Activated CD4-positive, CD25-positive, alpha-beta regulatory T cell treated with anti-CD3 and anti-CD28 coated beads, Interleukin-2, amount 50 U/mL, for 24 hours (primary cell): ENCODE measurements at places on chromosomes 16 and 17.

GRCh38 chr17:65855245-65855644, 293.8 kb upstream of the AXIN2 start:
- no peak for ATAC-seq

DNA sequence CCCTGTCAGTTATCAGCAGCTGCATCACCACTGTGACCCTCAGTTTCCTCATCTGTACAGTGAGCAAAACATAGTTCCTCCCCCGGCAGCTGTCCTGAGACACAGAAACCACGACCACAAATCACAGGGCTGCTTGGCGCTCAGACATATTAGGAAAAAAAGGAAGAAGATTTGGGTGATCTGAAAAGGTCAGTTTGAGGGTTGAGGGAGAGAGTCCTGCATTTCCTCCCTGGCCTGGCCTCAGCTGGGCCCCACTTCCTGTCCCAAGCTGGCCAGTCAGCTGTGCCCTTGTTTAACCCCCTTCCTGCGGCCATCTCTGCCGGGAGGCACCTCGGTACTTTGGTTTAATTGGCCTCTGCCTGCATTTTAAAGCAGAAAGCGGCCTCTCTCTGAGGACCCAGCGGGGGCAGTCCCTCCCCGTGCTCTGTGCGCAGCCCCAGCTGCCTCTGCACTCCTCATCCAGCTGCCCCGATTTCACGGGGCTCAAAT, 24.0 kb upstream of the CIBAR2 start:
- no peak for ATAC-seq

- ATAC-seq: no peak
Observed at GRCh38 chr17:27579304-27579703, 51.7 kb upstream of the LGALS9 start.

GRCh38 chr16:49340466-49340865, 33.1 kb upstream of the C16orf78 start:
- no peak for ATAC-seq

GRCh38 chr17:40113907-40114245, 7.9 kb upstream of the MSL1 start:
- ATAC-seq: no peak

DNA sequence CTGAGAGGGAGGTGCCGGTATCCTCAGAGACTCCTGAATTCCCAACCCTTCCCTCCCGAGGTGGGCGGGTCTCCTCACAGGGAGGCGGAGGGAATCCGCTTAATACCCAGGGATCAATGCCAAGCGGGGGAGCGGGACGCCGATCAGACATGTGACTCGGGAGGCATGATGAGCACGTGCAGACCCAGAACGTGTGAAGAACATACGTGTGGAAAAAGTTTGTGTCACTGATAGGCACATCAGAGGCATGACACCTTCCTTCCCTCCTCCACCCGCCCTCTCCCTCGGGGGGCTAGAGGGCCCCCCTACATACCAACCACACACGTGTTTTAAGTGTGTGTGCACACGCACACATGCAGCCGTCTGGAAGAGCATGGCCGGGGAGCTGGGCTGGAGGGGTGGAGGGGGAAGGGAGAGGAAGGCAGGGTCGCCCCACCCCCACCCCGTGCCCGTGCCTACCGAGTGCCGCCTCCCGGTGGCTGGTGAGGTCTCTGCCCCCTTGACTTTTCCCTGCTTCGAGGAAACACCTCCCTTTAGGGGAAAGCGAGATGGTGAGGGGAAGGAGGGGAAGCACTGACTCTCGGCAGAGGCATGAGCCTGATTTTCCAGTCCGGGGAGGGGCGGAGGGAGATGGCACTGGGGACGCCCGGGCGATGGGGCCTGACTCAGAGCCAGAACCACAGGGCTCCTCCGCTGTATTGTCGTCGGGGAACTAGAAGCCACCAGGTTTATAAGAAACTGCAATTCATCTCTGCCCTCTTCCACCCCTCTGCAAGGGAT, 12.1 kb upstream of the TBX21 start:
- ATAC-seq: peak; percentile 77

- no peak for ATAC-seq
Observed at GRCh38 chr16:11843206-11843605, 8.1 kb downstream of the RSL1D1 start.

DNA sequence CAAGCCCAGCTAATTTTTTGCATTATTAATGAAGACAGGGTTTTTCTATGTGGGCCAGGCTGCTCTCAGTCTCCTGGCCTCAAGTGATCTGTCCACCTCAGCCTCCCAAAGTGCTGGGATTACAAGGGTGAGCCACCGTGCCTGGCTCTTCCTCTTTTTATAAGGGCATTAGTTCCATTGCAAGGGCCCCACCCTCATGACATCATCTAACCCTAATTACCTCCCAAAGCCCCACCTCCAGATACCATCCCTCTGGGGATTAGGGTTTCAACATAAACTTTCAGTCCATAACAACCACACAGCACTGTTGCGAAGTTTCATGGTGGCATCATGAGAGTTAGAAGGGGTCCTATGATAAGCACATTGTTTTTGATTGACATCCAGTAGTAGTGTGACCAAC, 277.7 kb downstream of the GRIN2A start:
- no peak for ATAC-seq

GRCh38 chr17:4733073-4733531, 1.9 kb downstream of the MED11 start:
- no peak for ATAC-seq

DNA sequence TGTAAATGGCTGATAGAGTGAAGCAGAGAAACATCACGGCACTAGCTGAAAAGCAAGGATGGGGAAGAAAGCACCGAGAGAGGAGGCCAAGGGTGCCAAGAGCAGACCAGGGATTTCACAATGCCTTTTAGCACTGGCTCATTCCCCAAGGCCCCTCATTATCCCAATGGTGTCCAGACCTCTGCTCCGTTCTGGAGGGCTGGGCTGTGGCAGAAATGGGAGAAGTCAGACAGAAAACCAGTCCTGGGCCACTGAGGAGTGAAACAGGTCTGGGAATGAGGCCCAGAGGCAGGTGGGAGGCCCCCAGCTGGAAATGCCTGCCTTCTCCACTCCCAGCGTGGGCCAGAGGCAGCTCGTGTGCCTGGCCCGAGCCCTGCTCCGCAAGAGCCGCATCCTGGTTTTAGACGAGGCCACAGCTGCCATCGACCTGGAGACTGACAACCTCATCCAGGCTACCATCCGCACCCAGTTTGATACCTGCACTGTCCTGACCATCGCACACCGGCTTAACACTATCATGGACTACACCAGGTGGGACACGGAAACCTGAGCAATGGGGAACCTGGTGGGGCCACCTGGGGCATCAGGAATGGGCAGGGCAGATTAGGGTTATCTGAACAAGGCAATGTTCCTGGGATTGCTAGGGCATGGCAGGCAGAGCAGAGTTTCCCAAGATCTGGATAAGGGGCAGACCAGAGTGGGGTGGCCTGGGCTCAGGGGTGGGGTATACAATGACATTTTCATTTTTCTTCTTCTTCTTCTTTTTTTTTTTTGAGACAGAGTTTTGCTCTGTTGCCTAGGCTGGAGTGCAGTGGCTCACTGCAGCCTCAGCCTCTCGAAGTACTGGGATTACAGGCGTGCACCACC, 20.3 kb downstream of the ANKRD40 start:
- no peak for ATAC-seq

DNA sequence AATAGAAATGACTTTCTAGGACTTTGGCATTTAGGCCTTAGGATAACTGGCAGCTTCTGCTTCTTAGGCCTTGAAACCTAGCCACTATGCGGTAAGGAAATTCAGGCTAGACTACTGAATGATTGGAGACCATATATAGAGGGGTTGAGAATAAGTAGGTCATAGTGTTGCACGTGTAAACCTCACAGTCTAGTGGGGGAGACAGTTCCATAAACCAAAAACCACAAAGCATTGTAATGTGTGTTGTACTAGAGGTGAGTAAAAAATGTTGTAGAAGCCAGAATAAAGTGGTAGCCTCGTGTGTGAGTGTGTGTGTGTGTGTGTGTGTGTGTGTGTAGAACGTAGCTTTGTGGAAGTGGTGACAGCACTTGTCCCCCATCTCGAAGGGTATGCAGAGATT, 188.5 kb downstream of the MAP2K6 start:
- no peak for ATAC-seq

DNA sequence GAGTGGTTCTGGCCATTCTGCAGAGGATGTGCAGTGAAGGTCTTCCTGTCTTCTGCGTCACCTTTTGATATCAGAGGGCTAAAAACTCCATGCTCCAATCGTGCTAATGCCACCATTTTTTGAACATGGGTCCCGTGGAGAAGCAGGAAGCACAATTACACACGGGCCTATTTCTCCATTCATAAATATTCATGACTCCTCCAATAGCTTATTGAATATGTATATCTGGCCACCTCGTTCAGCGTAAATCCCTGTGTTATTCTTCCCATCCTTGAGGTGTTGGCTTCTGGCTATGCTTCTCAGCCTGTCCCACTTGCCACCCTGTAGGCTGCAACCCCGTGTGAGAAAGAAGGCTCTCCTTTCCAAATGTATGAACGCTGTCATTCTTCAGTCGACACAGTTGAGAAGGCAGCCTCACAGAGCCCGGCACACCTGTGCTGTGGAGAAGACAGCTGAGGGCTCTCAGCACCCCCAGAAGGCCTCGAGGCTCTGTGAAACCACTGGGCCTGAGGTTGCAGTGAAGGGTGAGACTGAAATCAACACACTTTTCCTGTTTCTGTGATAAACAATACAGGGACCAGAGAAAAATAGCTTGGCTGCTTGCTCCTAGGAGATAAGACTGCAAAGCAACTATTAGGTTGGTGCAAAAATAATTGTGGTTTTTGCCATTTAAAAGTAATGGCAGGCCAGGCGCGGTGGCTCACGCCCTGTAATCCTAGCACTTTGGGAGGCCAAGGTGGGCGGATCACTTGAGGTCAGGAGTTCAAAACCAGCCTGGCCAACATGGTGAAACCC, 4.9 kb upstream of the ANKRD40CL start:
- ATAC-seq: no peak

DNA sequence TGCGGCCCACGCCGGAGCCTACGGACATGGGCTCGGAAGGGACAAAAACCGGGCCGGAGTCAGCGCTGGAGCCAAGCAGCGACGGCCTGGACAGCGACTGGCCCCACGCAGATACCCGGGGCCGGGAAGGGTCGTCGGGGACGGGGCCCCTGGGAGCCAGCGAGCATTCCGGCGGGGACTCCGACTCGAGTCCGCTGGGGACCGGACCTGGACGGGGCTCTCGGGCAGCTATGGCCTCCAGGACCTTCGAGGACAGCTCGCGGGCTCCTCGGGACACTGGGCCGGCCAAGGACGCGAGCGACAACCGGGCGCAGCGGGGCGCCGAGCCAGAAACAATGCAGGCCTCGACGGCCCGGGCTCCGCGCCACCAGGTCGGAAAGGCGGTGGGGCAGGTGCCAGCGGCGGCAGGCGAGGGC, 1.0 kb downstream of the MYO15B start:
- ATAC-seq: peak; percentile 15

GRCh38 chr16:17984810-17985209, 351.7 kb downstream of the NPIPA8 start:
- ATAC-seq: no peak

DNA sequence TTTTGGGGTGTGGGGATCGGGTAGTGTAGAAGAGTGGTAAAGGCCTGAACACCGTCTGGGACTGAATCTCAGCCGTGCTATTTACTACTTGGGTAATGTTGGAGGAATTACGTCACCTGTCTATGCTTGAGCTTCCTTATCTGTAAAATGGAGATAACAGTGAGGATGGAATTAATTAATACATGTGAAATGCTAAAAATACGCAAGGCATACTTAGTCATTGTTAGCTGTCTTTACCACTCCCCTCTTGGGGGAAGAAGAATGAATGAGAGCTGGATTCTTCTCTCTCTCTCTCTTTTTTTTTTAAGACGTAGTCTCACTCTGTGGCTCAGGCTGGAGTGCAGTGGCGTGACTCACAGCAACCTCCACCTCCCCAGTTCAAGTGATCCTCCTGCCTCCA, 41.1 kb upstream of the TANGO6 start:
- no peak for ATAC-seq

DNA sequence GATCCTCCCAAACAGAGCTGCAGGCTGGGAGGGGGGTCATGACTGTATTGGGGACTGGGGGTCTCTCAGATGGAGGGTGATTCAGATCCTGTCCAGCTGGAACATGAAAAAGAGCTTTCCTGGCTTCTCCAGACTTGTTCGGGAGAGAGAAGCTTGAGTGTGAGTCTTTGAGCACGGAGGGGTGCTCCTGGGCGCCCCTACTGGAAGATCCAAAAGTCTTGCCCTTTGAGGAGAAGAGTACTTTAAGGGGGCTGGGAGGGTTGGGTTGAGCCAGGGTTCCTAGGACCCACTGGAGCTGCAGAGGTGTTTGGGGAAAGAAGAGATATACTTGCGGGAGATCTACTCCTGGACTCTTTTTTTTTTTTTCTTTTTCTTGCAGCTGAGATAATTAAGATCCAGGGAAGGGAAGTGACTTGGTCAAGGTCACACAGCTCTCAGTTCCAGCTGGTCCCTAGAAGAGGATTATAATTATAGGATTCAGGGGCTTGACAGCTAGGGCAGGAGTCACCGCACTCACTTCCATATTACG, 8.4 kb downstream of the RARA start:
- no peak for ATAC-seq

GRCh38 chr16:80309178-80309577, 231.6 kb upstream of the DYNLRB2 start:
- no peak for ATAC-seq

GRCh38 chr16:1713331-1713730, 7.3 kb downstream of the MAPK8IP3 start:
- ATAC-seq: no peak

DNA sequence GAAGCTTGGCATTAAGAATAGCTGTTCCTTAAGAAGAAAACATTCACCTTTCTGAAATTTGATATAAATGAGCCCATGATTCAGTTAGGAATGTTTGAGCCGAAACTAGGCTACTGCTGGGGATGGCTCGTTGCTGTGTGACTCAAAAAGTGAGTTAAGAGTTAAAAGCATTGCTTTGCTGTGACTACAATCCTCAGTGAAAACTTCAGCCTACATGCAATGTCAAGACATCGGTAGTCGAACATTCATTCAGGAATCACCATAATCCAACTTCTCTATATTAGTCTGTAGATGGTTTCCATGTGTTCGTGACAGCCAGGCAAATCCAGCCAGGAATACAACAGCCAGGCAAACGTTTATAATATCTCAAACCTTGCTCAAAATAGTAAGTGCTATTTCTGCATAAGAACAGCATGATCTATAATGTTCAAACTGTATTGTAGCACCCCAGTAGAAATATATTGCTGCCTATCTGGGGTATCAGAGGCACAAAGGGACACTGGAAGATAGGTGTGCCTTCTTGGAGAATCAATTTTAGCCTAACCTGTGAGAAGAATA, 1225.1 kb downstream of the CDH8 start:
- ATAC-seq: no peak

GRCh38 chr16:29982560-29983419, 9.1 kb downstream of the TAOK2 start:
- ATAC-seq: no peak
